Putamen (tissue), 1 donor: ENCODE measurements at places on chromosomes 7 and 10.

DNA sequence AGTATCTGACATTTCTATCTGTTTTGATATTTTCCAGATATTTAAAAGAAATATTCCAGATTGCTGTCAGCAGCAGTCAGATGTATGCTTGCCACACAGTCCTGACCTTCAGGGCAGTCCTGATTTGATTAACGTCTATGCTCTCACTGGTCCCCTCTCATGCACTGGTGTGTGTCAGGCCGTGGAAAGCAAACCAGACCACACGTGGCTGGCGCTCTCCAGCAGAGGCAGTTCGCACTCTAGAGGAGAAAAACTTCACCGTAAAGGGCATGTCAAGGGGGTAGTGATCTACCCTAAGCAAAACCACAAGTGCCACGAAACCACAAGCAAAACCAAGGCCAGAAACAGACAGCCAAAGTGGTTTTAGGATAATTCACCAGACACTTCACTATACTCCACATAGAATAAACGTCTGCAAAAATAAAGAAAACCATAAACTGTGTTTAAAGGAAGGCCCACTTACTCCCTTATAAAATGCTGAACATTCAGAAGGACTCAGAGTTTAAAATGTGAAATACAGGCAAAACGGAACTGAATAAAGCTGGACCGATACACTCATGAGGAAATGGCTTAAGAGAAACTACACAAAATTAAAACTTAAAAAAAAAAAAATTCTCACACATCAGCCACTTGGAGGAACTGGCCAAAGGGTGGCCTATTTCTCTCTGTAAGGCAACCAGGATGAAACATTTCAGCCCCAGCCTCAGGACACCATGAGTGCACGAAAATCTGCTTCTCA is 26.4 kb downstream of the PARP12 start:
- DNase-seq, result no peak

DNA sequence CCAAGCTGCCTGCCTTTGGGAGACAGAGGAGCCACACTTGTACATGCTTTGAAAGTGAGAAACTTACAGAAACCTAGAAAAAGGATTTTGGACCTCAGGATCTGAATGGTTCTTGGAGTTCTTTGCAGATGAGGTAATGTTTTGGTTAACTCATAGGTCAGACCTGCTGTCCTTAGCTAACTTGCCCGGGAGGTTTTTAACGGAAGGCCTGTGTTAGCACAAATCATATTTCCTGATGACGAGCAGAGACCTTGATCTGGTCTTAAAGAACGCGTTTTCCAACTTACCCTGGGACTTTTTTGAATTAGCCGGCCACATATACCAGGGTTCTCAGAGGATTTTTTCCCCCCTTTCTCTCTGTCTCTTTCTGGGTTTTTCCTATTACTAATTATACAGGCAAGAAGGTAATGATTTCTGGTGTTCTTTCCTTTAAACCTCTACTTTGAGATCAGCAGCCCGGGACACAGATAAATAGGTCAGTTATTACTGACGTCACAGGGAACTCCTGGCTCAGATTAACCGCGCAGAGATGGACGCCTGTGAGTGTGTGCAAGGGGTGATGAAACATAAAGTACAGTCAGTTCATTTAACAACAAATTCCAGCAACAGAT is 101.7 kb upstream of the KLF6 start:
- DNase-seq, result no peak

GRCh38 chr10:91185239-91185875 is 35.1 kb upstream of the PCGF5 start:
- no peak for DNase-seq

- DNase-seq, result no peak
These were observed 14.5 kb downstream of the GPRIN2 start for GRCh38 chr10:46541735-46542566.

- DNase-seq, result no peak
These were observed 113.7 kb downstream of the EGFR start for GRCh38 chr7:55132550-55132889.

GRCh38 chr10:2949948-2950354 is 117.4 kb upstream of the PFKP start:
- DNase-seq, result peak; percentile 9

GRCh38 chr7:82158327-82158726 is 285.2 kb downstream of the CACNA2D1 start:
- DNase-seq, result no peak

DNA sequence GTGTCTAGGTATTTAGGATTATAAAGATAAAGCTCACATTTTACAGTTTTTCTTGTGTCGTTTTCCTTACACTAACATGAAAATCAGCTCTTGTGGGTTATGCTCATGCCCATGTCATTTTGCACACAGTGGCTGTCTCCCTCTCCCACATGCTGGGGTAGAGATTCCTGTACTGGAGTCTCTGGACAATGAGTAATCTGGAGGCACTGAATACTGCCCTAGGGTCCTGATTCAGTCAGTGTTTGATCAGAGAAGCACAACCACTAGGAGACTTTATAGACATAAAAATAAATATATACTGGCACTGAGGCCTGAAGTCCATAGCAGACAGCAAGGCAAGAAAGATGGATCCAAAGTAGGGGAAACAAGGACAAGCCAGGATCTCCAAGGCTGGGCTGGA is 1008.8 kb downstream of the KCNMA1 start:
- no peak for DNase-seq

DNA sequence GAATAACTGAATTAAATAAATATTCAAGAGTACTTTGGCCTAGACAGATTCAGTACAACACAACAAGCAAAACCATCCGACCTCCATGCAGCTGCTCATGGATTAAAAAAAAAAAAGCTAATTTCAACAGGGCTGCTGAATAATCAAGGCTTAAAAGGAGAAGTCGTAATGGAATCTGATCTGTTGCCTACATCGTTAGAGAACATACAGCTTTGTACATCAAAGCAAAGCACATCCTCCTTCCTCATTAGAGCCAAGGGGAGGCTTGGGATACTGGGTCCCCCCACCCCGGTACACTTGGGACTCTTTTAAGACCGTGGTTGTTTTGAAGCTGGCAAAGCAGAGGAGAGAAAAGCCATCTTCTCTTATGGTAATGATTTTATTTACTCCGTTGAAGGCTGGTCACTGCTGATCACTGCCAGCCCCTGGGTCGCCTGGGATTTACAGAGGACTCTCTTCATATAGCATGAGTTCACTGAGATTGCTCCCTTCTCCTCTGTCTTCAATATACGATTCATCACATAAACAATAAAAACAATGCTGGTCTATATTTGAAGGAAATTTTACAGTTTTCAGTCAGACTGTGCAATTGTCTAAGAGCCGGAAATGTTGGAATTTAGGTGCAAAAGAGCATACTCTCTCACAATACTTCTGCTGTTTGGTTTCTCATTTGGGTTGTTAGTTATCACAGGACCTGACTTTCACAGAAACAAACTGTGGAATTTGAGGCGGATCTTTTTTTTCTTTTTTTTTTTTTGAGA is 148.8 kb downstream of the FAM107B start:
- DNase-seq, result no peak

- DNase-seq, result no peak
These were observed 436.2 kb upstream of the IGFBP3 start for GRCh38 chr7:46357290-46357689.

DNA sequence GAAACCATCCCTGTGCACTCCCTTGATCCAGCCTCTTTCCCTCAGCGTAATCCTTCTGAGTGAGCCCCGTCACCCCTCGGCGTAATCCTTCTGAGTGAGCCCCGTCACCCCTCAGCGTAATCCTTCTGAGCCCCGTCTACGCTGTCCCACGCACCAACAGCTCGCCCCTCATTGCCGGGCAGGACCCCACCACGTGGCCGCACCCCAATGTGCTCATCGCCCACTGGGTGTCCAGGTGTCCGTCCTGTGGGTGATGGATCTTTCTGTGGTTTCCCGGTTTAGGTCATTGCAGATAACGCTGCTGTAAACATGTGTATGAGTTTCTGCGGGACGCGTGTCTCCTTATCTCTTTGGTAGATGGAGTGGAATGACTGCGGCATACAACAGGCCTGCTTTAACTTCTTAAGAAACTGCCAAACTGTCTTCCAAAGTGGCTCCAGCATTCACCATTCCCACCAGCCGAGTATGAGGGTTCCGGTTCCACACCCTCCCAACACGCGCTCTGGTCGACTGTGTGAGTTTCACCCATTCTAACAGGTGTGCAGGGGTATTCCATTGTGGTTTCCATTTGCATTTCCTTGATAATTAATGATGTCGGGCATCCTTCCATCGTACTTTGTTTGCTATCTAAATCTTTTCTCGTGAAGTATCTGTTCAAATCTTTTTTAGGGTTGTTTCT is 42.1 kb upstream of the NKX6-2 start:
- no peak for DNase-seq

DNA sequence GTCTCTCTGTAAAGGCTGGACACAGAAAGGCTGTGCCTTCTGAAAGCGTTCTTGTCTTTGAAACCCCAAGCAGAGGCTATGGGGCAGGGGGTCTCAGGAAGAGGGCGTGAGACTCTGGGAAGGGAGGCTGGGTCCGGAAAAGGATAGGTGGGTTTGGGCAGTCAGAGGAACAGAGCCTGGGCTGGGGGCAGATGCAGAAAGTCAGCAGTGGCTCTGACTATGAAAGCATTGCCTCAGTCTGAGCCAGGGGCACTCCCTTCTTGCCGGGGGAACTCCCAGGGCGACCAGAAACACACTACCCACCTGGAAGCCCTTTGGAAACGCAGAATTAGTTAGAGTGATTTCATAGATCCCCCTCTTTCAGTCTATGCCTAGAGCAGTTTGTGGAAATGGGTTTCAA is 72.0 kb downstream of the VWA2 start:
- no peak for DNase-seq

DNA sequence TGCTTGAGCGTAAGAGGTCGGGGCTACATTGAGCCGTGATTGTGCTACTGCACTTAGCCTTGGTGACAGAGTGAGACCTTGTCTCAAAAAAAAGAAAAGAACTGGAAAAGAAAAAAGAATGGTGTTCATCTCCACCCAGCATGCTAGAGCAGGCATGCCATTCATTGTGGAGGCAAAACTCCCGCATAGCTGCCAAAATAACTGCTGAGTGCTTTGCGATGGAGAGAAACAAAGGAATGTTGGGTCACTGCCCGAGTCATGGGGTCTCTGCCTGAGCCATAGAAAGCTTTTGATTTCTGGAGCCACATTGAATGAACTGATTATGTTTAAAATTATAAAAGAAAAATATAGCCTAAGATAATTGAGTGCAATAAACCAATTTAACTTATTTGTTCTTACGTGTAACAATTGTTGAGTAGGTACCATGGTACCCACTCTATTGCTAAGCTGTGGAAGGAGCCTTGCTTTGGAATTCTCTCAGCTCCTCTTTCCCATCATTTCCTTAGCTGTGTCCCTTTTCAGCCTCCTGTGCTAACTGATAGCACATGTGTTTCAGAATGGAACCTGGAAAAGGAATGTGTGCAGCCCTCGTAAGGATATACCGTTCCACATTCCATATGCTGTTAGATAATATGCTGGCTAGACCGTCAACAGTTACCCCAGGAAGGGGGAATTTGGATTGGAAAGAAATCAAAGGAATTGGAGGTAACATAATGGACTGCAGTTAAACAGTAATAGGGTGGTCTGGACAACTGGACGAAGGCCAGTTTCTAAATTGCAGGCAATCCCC is 99.0 kb downstream of the KIAA1217 start:
- DNase-seq, result no peak

DNA sequence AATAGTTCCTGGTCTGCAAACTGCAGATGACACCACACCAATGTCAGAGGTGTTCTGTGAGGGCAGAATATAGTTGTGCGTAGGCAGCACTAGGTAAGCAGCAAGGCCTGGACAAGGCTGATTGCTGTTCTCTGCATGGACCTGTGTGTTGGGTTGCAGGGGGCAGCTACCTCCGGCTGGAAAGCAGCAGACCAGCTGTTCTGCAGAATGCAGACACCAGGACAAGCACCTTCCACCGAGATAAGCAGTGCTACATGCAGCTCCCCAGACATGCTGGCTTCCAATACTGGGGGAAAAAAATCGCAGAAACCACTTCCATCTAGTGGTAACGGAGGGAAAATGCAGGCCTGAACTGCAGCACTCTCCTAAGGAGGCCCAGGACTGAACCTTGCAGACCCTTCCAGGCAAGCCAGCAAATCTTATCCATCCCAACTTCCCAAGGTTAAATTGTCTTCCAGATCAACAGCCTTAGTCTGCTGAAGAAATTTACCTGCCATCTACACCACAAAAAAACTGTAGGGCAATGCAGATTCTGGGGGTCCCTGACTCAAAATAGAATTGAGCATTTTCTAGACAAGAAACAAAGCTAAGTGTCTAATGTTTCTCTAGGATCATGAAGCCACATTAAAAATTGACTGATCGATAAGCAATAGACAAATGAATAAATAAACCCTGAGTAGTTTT is 50.5 kb upstream of the COBL start:
- DNase-seq, result peak; percentile 77

GRCh38 chr7:19051767-19052375 is 65.6 kb downstream of the TWIST1 start:
- DNase-seq, result no peak

DNA sequence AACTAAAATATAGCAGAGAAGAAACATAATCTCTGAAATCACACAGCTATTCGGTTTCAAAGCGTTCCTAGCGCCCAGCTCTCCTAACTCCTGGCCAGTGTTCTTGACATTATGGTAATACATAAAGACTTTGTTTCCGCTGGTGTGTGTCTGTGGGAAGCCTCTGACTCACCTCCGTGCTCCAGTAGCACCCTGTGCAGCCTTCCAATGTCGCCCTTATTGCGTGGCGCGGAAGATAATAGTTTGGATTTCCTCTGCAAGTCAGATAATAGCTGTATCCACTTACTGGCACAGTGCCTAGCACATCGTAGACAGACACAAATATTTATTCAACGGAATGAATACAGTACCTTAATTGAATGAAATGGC is 570 bp downstream of the BMS1 start:
- peak; percentile 18 for DNase-seq

GRCh38 chr10:79488336-79488735 is 24.0 kb upstream of the EIF5AL1 start:
- DNase-seq, result no peak

- no peak for DNase-seq
These were observed 6.6 kb downstream of the NPC1L1 start for GRCh38 chr7:44534501-44534900.

- DNase-seq, result no peak
These were observed 323.5 kb downstream of the PHF14 start for GRCh38 chr7:11297126-11297625.

DNA sequence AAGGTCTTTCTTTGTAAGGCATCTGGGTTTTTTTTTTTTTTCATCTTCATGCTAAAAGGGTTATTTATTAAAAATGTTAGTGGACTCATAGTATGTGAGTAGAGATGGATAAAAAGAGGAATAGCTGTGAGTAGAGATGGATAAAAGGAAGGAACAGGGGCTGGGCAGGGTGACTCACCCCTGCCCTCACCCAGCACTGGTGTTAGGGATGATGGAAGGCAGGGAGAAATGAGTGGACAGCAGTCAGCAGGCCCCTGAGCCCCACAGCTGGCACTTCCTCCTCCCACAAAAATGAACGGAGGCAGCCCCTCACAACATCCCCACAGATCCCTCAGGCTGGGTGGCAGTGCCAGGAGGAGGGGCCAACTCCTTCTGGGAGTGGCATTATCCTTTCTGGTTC is 39.3 kb downstream of the ANTXRL start:
- DNase-seq, result no peak

- DNase-seq, result no peak
These were observed 72.8 kb upstream of the KAT6B start for GRCh38 chr10:74753442-74754211.
